Cerebellar nuclear complex (tissue), 1 donor: ENCODE measurements at places on chromosomes 16 and 17.

GRCh38 chr16:71479420-71479819 lies 9.7 kb downstream of the ZNF19 start:
- DNase-seq, result no peak

DNA sequence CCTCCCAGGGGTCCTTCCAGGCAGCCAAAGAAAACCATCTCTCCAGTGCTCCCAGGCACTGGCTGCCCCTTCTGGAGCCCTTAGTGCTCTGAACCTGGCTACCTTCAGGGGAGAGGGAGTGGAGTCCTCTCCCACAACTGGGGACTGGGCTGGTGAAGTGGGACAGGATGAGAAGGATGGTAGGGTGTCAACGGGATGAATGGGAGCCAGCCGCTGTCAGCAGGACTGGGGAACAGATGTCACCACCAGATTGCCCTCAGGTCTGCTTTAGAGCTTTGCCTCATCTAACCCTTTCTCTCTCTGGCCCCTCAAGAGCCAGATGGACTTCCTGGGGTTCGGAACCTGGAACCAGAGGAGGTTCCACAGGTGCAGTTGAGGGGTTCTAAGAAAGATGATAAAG lies 488 bp upstream of the SEBOX start:
- DNase-seq, result no peak

- DNase-seq, result no peak
Measured at GRCh38 chr16:31507617-31507928, 618 bp downstream of the RUSF1 start.

DNA sequence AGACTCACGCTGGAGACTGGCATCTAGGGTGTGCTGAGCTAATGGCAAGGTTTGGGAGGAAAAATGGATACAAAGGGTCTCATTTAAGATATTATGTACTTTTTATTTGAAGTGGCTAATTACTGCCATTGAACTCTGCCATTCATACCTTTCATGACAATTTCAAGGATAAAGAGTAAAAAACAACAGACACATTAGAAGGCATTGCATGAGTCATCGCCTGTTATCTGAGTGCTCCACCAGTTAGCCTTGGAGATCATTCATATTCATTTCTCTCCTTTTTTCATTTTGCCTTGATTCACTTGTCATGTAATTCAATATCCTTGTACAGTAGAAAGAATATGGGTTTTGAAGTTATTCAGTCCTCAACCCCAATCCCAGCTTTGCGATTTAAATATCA lies 109.5 kb downstream of the CDH8 start:
- DNase-seq, result no peak

GRCh38 chr17:58569196-58569595 lies 54.8 kb upstream of the MTMR4 start:
- DNase-seq, result no peak

- DNase-seq, result no peak
Measured at GRCh38 chr17:79981661-79982101, 54.0 kb downstream of the TBC1D16 start.

GRCh38 chr17:76511668-76512365 lies 10.6 kb upstream of the RHBDF2 start:
- DNase-seq, result no peak

DNA sequence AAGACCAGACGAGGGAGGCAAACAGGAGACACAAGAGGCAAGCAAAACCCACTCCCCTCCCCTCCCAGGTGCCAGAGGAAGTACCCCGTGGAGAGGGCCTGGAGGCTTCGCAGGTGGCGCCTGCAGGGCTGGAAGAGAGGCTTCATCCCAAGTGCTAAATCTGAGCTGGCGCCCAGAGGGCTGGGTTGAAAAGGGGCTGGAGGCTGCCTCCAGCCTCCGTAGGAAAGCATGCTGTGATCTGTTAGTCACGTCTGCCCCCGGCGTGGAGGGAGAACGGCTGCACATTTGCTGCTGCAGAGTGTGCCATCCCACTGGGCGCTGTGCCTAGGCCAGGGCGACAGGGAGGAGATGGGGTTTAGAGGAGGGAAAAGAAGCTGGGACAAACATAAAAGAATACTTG lies 16.9 kb downstream of the RPH3AL start:
- DNase-seq, result no peak

GRCh38 chr16:78325468-78326352 lies 226.3 kb downstream of the WWOX start:
- no peak for DNase-seq

GRCh38 chr16:8075271-8075670 lies 515.0 kb downstream of the TMEM114 start:
- DNase-seq, result no peak

DNA sequence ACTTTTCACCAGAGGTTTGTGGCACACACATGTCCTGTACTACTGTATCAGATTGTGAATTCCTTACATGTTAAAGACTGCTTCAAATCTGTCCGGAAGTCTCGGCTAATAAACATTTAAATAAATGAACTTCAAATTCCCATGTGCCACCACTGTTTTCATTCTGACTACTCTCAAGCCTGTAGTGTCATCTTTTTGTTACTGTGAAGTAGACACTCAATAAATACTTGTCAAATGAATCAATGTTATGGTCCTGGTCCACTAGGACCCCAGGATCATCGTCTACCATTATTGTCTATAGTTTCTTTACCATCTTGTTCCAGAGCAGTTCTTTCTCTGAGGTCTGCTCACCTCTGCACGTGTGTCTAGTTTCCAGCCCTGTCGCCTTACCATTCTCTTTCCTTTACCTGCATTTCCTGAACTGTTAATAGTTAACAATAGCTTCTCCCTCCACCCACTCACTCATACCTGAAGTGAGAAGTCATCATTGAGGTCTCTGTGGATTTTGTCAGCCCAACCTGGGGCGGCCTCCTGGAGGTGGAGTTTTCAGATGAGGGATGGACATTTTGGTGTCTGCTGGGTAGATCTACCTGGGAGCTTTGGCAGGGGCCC lies 333.0 kb downstream of the SEC14L1 start:
- DNase-seq, result no peak
